ENCODE measurements at places on chromosomes 1 and 21. TPM values are rescaled to one million over a fixed set of nuclear protein-coding genes. Genes with fewer than 3 reads are reported as not detected.

The KRTAP12-2 gene
- polyA plus RNA-seq: not detected

The ADAMTSL4 gene
- polyA plus RNA-seq: 0.27 TPM

The C1orf116 gene
- polyA plus RNA-seq: 29.7 TPM

The CD34 gene
- polyA plus RNA-seq: 23.7 TPM

- H3K4me3 ChIP-seq: peak overlapping the region; percentile 39
- no peaks in the 10 kb centered on the region for H3K36me3 ChIP-seq
- DNase-seq: peak; percentile 75
- H3K27me3 ChIP-seq: no peaks in the 10 kb centered on the region
- no peaks in the 10 kb centered on the region for H3K4me1 ChIP-seq
Observed at GRCh38 chr1:6208723-6209660, 3.1 kb downstream of the RNF207 start.

DNA sequence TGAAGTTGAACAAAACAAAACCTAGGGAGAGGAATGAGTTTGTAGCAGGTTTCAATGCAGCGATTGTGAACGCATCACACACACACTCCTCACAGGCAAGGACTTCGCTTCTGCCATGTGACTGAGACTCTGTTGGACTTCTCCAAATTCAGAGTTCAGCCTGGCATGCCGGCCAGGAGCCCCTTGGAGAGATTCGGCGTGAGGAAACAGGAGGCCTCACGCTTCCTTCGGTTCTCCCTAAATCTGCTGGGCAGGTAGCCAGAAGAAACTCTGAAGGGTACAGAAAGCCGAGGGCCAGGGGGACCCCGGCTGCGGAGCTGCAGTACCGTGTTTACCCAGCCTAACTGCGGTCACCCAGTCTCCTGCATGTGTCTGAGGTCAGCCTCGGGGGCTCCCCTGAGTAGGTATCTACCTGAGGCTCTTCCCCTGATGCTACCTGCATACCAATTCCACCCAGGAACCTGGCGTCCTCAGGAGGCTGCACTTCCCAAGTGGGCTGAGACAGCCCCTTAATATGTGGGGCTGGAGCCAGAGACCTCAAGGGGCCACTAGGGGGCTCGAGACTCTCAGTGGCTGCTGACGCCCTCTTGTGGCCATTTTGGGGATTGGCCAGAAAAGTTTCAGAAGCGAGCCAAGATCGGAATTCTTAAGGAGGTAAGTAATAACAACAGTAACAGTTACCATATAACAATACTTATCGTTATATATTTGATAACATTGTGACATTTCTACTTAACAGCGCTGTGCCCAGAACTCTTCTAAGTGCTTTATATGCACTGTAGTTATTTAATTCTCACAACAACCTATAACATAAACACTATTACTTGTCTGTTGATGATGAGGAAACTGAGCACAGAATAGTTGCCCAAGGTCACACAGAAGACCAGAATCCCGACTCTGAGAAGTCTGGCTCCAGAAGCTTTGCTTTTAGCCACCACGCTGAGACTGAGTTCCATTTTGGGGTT, 2.7 kb upstream of the ANXA9 start:
- H3K36me3 ChIP-seq: no peaks in the 10 kb centered on the region
- H3K27ac ChIP-seq: peak overlapping the region; percentile 40
- peaks cover 60% of the 10 kb centered on the region for H3K4me1 ChIP-seq
- H3K27me3 ChIP-seq: no peaks in the 10 kb centered on the region

- no peak overlapping the region for H3K4me3 ChIP-seq
- no peaks in the 10 kb centered on the region for H3K27me3 ChIP-seq
- peak; percentile 93 for DNase-seq
- no peaks in the 10 kb centered on the region for H3K36me3 ChIP-seq
Observed at GRCh38 chr1:19468397-19468956, 16.9 kb downstream of the CAPZB start.

- DNase-seq: peak; percentile 23
- H3K4me3 ChIP-seq: no peak overlapping the region
- H3K4me1 ChIP-seq: no peaks in the 10 kb centered on the region
- H3K27ac ChIP-seq: no peak overlapping the region
Observed at GRCh38 chr1:52348704-52349300, 17.2 kb downstream of the CC2D1B start.

GRCh38 chr1:234778221-234779159, 168.5 kb upstream of the IRF2BP2 start:
- no peak overlapping the region for H3K4me3 ChIP-seq
- no peaks in the 10 kb centered on the region for H3K27me3 ChIP-seq
- no peaks in the 10 kb centered on the region for H3K36me3 ChIP-seq
- H3K27ac ChIP-seq: no peak overlapping the region
- H3K4me1 ChIP-seq: no peaks in the 10 kb centered on the region

GRCh38 chr1:43933386-43934100, at the start of gene ARTN:
ARTN (plus strand) TSS chr1:43933801; CDS start chr1:43935657, 1,856 bp downstream.
- no peaks in the 10 kb centered on the region for H3K27me3 ChIP-seq
- DNase-seq: peak; percentile 56
- H3K4me3 ChIP-seq: peak within 1 kb of the TSS; percentile 10
- no peak within 1 kb of the TSS for H3K27ac ChIP-seq

DNA sequence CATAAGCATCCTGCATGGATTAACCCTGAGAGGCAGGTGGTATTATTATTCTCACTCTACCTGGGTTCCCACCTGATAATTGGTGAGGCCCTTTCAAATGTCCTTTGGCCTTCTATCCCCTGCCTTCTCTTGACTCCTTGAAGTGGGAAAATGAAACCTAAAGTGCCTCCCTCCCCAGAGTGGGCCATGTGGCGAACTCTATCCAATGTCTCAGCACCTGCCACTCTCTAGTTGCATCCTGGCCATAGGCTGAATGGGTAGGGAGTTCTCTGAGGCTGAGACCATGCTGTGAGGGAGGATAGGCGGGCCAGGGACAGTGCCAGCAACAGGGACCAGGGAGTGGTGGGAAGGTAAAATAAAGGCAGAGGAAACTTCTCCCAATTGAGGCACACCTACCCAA, 35.3 kb downstream of the ELF3 start:
- peaks cover 56% of the 10 kb centered on the region for H3K4me1 ChIP-seq
- H3K4me3 ChIP-seq: no peak overlapping the region
- peak; percentile 64 for DNase-seq
- H3K36me3 ChIP-seq: peaks cover 2% of the 10 kb centered on the region
- H3K27me3 ChIP-seq: no peaks in the 10 kb centered on the region
- peak overlapping the region; percentile 82 for H3K27ac ChIP-seq

- H3K4me1 ChIP-seq: no peaks in the 10 kb centered on the region
- H3K27ac ChIP-seq: peak overlapping the region; percentile 66
- H3K27me3 ChIP-seq: no peaks in the 10 kb centered on the region
- peak; percentile 30 for DNase-seq
- no peak overlapping the region for H3K4me3 ChIP-seq
Observed at GRCh38 chr1:63969441-63969901, 195.7 kb downstream of the ROR1 start.
